ENCODE measurements at places on chromosomes 2 and 18.

GRCh38 chr2:153235516-153235915, 243.0 kb downstream of the RPRM start:
- no peak overlapping the region for H3K27ac ChIP-seq
- DNase-seq, result no peak
- no peaks in the 10 kb centered on the region for H3K36me3 ChIP-seq
- H3K4me1 ChIP-seq, result no peaks in the 10 kb centered on the region

DNA sequence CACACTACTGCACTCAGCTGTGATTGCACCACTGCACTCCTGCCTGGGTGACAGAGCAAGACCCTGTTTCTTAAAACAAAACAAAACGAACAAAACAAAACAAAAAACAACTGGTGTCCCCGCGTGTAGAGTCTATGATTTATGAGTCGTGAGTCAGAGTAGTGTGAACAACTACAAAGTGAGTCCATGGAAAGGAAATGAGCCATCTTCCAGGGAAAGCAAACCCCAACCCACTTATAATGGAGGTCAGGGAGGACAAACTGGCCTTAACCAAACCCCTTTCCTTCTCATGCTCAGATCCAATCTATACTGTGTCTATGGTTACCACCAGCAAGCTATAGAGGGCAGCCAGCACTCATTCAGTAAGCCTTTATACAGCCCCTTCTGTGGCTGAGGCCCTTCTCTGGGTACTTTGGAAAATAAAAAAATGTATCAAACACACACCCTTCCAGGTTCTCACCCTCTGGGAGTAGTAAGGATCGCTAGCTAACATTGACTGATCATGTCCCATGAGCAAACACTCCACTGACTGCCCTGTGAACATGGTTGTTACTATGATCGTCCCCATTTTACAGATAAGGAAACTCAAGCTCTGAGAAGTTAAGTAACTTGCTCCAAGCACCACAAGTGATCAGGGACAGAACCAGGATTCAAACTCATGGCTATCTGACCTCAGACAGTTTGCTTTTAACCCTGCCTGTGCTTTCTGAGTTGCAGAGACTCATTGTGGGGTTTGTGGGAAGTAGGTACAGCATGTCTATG, 24.7 kb upstream of the COLEC12 start:
- no peaks in the 10 kb centered on the region for H3K4me1 ChIP-seq
- H3K4me3 ChIP-seq, result no peak overlapping the region

GRCh38 chr2:66700677-66701066, 265.7 kb downstream of the MEIS1 start:
- no peak for DNase-seq
- peaks cover 3% of the 10 kb centered on the region for H3K27me3 ChIP-seq
- H3K4me3 ChIP-seq, result no peak overlapping the region

DNA sequence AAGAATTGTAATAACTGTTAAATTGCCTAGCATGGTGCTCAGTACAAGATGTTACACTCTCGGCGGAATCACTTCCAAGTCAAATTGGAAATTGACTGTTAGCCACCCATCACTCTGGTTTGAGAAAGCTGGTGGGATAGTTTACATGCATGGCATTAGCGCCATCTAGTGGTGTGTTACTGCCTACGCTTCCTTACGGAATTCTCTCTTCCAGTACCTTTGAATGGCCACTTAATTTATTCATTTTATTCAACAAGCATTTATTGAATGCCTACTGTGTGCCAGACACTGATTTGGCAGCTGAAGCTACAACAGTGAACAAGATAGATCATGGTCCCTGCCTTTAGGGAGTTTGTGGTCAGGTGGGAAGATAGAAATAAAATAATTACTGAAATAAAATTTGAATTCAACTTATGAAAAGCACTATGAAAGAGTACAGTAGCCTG, 171.2 kb downstream of the TMEM247 start:
- no peaks in the 10 kb centered on the region for H3K36me3 ChIP-seq
- peak; percentile 94 for DNase-seq
- H3K27ac ChIP-seq, result no peak overlapping the region
- no peaks in the 10 kb centered on the region for H3K4me1 ChIP-seq
- H3K27me3 ChIP-seq, result no peaks in the 10 kb centered on the region
